Sciatic nerve (tissue), 2 donors: ENCODE measurements at places on chromosomes 12 and 14. TPM values are rescaled to one million over a fixed set of nuclear protein-coding genes. Genes with fewer than 3 reads are reported as not detected.

Gene SLC8A3
- total RNA-seq, result 0.53 TPM

Gene PFKM
- total RNA-seq, result 66.0 TPM

Gene TMTC1
- 164 TPM for total RNA-seq

Gene PTPRR
- total RNA-seq, result 0.31 TPM

Gene CDK4
- total RNA-seq, result 54.0 TPM

Gene SPRYD3
- total RNA-seq, result 61.0 TPM

Gene B3GNT4
- not detected for total RNA-seq

Gene LIN52
- total RNA-seq, result 8.5 TPM

DNA sequence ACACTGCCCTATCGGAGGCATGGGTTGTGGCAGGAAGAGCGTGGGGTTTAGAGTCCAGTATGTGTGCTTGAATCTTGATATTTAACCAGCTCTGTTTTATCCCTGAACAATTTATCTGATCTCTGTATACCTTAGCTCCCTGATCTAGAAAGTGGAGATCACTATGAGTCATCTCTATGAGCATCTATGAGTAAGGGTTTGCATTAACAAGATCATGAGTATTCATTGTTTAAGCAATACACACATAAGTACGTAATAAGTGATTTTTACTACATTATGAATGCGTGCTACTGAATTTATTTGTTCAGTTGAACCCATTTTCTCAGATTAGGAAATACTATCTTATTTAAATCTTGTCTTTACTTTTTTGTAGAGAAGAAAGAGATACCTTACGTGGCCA, 49.4 kb downstream of the GPATCH2L start:
- DNase-seq, result no peak

- DNase-seq, result no peak
Measured at GRCh38 chr14:91350813-91351511, 66.7 kb downstream of the CCDC88C start.

- DNase-seq, result no peak
Measured at GRCh38 chr14:32934881-32935633, 3.6 kb upstream of the NPAS3 start.

- no peak for DNase-seq
Measured at GRCh38 chr14:63286071-63286470, 32.7 kb downstream of the GPHB5 start.

- no peak for DNase-seq
Measured at GRCh38 chr12:78192979-78193378, 362.3 kb downstream of the NAV3 start.

- no peak for DNase-seq
Measured at GRCh38 chr14:100138955-100139354, 20.5 kb downstream of the DEGS2 start.

GRCh38 chr14:34676516-34677211, 37.7 kb downstream of the CFL2 start:
- DNase-seq, result no peak

DNA sequence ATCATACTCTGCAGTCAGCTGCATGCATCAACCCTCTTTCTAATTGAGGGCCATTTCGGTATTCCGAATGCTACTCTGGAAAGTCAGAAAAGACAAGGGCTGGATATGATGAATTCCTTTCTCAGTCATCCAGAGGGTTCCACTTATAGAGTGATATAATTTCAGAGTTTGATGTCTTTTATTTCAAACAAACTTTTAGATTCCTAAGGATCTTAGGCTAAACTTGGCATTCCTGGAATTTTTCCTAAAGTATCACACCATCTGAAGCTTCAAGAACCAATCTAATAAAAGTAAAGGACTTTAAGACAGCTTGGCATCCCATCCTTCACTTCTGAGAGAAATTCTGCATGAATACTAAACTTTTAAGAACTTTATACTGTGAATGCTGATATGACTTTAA, 69.3 kb upstream of the KCNJ8 start:
- DNase-seq, result no peak

DNA sequence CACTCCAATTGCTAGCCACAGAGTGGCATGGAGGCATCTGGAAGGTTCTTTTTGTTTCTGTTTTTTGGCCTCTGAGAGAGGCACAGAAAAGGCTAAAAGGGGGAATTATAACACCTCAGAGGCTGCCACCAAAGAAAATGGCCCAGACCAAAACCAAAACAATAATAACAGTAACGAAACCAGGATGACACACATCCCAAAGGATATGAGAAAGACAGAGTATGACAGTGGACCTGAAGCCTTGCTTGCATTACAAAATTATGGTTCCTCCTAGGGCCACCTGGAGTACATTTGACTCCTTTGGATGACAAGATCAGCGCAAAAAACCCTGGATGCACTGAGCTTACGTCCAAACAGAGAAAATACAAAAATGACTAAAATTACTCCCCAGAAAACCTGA, 152.7 kb downstream of the AEBP2 start:
- no peak for DNase-seq

DNA sequence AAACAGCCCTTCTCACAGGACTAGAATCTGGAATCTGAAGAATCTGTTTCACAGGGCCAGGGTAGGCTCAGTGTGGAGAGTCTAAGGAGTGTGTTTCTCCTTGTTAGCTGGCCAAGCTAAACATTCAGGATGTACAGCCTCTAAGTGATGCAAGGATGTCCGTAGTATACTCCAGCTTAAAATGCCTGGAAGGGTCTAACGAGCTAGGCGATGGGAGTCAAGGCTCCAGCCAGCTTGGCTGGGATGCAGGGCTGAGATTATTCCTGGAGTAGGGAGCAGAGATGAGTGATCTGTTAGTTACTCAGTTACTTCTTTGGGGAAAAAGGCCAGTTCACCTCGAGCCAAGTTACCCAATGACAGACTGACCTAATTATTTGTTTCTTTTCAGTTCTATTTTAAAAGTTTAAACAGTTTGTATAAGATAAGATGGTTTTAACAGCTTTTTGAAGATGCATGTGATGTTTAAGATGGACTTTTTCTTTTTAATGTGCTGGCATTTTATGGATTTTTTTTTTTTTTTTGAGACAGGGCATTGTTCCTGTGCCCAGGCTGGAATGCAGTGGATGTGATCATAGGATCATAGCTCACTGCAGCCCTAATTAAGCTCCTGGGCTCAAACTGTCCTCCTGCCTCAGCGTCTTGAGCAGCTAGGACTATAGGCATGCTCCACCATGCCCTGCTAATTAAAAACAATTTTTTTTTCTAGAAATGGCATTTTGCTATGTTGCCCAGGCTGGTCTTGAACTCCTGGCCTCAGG, 41.1 kb downstream of the SYNE2 start:
- DNase-seq, result no peak

DNA sequence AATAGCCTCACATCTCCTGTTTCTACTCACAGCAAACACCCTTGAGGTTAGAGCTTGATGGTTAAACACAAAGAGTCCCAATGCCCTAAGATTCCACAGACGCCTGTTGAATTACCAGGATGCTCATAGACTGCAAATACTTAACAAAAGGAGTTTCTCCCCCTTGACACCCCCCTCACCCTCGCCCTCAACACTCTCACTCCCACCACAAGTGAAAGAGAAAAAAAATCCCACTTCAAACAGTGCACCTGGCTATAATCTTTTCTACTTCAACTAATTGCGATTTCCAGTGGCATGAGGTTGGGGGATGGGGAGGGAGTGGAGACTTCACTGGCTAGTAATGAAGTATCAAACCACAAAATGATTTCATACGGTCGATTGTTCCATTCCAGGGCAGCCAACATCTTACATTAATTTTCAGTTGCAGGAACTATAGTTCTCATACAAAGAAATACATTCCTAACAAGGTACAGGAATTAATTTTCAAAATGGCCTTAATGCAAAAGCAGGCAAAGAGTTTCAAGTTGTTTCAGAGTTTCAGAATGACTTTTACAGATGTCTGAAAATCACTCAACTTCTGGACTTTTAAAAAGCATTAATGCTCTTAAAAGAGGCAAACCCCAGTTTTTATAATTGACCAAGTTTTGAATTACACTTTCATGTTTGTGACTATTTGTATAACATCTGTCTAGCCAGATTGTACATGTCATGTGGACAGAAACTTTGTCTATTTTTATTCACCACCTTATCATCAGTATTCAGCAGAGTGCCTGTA, 390.7 kb downstream of the C12orf75 start:
- no peak for DNase-seq

DNA sequence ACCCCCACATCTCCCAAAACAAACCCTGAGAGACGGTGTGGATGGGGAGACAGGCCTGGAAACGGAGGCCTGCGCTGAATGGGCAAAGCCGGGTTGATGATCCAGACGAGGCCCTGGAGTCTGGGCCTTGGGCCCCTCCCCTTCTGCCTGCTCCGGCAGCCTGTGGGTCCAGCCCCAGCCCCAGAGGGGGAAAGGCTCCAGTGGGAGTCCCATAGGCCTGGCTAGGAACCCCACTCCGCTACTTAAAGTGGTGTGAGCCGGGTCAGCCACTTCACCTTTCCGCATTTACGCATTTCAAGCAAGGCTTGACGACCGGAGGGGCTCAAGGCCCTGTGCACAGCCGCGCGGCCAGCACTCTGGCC, 695 bp upstream of the TNFAIP2 start:
- DNase-seq, result no peak

GRCh38 chr14:76940021-76940760, 88.3 kb downstream of the IRF2BPL start:
- DNase-seq, result no peak

GRCh38 chr14:55099756-55100155, 29.3 kb upstream of the LGALS3 start:
- DNase-seq, result no peak

- DNase-seq, result no peak
Measured at GRCh38 chr14:99238216-99238615, 33.8 kb downstream of the BCL11B start.

DNA sequence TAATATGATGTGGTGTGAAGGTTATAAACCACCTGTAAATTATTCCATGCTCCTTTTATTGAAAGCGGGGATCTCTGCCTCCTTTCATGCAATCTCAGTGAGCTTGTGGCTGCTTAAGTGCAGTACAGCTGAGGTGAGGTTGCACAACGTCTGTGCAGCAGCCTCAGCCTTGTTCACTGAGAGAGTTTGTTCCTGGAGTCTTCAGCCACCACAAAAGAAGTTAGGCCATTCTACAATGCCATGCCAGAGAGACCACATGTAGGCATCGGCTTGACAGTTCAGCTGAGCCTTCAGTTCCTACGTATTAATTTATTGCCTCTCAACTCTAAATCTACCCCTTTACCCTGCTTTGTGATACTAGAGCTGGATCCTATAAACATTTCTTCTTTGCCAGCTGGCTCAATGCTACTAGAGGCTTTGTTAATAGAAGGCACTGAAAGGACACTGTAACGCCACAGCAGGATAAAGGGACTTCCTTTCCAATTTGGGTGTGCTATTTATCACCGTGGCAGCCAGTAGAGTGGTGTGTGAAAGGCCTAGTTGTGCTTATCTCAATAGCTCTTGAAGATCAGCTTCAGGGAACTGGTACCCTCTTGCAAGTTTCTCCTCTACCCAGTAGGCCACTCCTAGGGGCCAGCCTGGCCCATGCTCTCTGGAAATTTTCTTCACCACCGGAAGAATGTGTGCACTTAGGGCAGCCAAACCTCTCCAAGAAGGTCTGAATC, 337.7 kb downstream of the IPO8 start:
- no peak for DNase-seq

GRCh38 chr12:91565246-91565645, 382.6 kb upstream of the DCN start:
- no peak for DNase-seq

DNA sequence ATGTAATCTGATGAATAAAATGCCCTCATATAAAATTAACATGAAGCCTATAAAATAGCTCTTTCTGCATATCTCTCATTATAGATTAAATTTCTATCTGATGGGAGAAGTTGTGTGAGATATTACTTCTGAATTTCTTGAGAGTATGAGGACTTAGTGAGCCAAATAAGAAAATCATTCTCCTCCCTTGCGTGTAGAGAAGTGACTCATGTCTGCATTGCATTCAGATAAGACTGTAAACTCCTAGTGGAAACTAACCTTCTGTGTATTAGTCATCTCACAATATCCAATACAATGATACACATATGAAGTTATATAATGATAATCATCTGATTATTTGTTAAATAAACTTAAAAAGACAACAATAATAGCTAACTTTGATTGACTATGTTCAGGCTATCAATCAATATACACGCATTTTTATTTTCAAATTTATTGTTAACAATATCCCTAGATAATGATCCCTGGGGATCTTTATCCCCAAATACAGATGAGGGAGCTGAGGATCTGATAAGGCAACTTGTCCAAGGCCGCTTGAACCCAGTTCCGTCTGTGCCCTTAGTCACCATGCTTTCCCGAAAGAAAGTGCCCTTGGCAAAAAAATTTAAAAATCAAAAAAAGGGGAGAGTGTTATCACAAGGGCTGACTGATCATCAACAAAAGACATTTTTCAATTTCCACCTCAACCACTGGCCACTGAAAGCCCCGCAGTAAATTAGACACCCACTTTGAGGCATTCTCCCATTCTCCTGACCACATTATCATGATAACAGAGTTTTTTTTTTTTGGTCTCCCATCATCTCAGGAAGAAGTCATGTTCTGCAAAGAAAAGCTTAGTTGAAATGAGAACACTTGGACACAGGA, 189.2 kb upstream of the RASSF8 start:
- no peak for DNase-seq

DNA sequence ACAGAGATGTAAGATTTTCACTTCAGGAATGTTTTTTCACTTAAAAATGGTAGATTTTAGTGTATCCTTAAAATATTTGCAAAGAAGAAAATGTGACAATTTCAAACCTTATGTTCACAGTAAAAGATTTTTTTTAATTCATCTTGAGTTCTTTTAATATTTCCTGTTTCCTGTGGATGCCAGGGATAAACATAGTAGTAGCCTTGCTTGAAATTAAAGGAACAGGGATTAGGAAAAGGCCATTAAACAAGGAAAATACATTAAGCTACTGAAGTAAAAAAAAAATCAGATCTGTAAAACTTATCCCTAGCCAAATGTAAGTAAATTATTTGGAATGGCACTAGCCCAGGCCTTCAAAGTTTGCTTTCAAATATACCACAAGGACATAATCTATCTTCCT, 138.1 kb upstream of the AEBP2 start:
- DNase-seq, result no peak
